ENCODE measurements at places on chromosomes 1 and 21.

DNA sequence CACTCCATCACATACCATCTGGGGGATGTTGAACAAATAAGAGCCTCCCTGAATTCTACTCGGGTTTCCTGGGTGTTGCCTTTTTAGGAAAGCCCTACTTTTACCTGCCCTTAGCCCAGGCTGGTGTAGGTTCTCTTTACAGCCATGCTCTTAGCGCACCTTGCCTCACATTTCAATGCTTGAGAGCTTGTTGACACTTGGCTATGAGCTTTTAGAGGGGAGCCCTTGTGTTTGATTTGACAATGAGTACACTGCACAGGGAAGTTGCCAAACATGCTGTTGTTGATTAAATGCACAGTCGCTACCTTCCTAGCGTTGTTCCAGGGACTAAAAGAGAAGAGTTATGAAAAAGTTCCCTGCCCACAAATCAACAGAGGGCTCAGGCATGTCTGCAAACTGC lies 103.8 kb downstream of the TRABD2B start:
- no peak for DNase-seq

- DNase-seq = no peak
Observed at GRCh38 chr1:7012461-7012924, 227.2 kb downstream of the CAMTA1 start.

- peak; percentile 49 for DNase-seq
Observed at GRCh38 chr1:109687641-109688499, at the start of gene GSTM1. GSTM1 (plus strand) TSS chr1:109687817; CDS start chr1:109687874, 57 bp downstream.

DNA sequence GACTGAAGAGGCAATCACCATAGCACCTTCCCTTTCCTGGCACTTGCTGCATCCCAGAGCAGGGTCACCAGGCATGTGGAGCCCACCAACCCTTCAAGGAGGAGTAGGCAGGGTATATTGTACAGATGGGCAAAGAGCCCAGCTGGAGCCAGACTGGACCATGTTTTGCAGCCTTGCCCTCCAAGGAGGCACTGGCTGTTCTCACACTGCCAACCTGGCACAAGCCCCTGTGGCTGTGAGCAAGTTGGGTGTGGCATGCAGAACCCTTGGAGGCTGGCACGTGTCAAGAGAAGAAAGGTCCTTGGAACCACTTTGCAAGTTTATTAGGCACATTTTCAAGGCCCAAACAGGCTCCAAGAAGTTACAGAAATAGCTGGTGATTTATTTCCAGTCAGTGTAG lies 146.4 kb downstream of the FOXD2 start:
- DNase-seq = no peak

DNA sequence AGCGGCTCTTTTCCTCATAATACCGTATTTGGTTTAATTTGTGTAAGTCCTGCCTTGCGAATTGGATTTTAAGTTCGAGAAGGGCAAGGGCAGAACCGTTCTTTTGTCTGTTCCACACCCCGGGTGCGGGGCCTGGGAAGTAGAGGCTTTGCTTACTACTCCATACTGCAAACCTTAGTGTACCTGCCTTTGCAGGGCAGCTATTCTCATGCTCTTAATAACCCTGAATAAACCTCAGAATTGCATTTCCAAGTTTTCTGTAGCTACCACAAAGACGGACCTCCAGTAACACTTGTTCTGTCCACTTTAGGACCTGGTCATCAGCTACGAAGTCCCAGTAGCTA lies 657 bp upstream of the HNRNPU start:
- DNase-seq = no peak

GRCh38 chr1:63671514-63671913 lies 78.3 kb downstream of the PGM1 start:
- no peak for DNase-seq

DNA sequence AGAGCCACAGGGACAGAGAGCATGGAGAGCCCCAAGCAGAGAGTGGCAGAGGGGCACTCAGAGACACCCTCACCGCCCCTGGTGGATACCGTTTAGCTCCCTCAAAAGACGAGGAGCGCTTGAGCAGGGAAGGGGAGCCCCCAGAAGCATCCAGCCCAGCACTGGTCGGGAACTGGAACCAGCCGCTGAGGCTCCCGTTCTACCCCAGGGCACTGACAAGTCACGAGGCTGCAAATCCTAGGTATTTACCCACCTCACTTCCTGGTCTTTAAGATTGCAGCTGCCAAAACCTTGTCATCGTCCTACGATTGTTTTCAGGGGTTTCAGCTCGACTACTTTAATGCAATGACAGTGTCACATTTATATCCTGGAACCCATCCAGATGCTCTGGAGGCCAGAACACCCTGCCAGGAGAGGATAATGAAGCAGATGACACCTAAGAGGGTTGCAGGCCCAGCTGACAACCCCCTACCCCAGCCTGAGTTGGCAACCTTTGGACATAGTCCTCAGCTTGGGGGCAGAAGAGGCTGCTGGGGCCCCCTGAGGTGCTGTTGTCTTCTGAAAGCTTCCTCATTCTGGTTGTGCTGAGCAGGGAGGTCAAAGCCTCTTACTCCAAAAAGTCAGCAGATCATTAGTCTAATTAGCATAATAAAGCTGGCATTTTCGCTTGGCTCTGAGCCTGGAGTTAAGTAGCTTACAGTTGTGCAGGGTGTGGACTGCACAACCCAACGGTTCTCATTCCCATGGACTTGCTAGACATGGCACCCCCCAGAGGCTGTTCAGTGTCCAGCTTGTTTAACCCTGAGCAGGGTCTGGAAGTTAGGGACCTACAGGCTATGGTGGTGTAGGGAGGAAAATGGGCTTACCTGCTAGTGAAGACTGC lies 20.6 kb upstream of the BACE2 start:
- no peak for DNase-seq

- DNase-seq = no peak
Observed at GRCh38 chr1:47951545-47952235, 45.5 kb downstream of the TRABD2B start.

DNA sequence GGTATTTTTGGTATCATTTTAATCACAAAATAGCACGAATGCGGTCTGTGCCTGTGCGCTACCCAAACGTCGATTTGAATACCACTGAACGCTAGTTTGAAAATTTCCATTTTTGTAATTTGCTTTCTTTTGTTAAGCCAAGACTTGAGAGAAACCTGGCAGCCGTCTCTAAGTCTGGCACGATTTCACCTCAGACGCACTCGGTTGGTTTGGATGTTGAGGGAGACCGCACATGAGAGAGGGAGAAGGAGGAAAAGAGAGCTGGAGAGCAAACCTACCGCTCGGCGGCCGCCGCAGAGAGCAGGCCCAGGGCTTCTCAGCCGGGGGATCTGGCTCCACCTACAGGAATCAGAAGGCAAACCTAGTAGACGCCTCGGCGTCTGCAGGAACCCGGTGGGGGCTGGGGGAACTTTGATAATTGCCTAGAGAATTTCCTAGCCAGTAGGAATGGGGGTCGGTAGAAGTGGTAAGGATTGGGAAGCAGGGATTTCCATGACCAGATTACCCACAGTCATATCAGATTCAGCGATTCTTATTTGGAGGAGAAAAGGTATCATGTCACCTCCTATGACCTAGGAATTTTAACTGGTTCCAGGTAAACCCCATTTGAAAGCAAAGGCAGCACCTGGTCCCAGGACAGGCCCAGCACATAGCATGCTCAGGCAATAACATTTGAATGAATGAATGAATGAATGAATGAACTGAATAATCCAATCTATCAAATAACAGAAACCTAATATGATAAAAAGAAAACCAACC lies 83.2 kb downstream of the TM2D1 start:
- DNase-seq = peak; percentile 69

- no peak for DNase-seq
Observed at GRCh38 chr1:178935610-178936009, 64.7 kb upstream of the ANGPTL1 start.

DNA sequence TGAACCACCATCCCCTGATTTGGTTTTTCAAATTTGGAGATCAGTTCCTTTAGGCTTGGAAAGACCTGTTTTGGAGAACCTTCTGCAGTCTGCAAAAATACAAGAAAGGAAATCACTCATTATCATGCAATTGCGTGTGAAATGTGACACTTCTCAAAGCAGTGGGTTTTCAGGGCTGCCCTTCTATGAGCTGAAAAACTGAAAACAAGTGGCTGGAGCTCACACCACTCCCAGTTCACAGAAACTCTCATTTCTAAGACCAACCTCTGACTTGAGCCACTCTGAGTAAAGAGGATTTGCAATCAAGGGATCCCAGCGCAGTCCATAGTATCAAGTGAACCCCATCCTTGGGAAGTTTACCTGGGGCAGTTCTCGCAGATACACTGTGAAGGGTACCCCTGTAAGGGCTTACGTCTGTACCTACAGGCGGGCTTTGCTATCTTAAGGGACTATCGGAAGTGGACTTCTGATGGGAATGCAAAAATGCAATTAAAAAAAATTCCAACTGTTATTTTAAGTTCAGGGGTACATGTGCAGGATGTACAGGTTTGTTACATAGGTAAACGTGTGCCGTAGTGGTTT lies 12.8 kb downstream of the SH2D1B start:
- DNase-seq = no peak

DNA sequence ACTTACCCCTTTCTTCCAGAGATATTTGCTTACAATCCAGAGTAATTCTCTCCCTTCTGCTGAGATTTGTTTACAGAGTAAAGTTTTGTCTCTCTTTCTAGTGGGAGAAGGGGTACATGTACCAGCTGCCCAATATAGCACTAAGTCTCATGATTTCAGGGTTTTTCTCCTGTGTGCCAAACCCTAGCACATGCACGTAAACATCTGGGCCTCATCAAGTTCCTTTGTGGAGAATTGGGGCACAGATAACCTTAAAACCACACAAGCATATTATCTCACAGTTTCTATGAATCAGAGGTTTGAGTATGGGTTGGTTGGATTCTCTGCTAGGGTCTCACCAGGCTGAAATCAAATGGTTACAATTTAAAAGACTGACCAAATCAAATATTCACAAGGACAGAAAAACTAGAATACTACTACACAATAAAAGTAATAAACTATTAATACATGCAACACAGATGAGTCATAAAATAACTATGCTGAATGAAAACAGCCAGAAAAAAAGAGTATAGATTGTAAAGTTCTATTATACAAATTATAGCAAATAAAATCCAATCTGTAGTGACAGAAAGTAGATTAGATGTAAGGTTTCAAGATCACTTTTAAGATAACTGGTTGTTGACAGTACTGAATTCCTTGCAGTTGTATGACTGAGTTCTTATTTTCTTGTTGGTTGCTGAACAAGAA lies 347.4 kb upstream of the PTBP2 start:
- no peak for DNase-seq

- DNase-seq = no peak
Observed at GRCh38 chr1:239997515-239998311, 94.0 kb upstream of the FMN2 start.

- DNase-seq = peak; percentile 45
Observed at GRCh38 chr1:200991097-200991614, 32.4 kb downstream of the KIF21B start.

DNA sequence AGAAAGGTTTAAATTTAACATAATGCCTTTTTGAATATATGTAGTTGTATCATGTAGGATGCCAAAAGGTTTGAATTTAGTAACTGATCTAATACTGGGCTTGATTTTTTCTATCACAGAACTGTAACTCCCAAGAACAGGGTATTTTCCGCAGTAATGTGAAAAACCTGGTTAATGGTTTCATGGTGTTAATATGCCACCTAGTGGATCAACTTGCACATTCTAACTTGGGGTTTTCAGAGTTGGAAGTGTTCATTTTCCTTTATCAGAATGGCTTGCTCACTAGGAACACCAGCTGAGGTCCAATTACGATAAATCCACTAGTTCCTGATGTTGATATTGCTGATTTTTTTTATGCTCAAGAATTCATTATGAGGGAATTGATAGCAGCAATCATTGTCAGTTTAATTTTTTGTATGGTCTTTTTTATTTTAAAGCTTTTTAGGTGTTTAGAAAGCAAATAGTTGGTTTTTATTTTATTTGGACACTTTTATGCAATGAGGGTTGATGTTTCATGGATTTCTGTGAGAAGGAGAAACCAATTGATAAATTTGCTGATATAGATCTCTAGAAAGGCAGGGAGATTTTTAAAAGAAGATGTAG lies 157.2 kb downstream of the PLA2G4A start:
- no peak for DNase-seq

- DNase-seq = no peak
Observed at GRCh38 chr1:152667648-152668047, 4.5 kb downstream of the LCE2D start.

DNA sequence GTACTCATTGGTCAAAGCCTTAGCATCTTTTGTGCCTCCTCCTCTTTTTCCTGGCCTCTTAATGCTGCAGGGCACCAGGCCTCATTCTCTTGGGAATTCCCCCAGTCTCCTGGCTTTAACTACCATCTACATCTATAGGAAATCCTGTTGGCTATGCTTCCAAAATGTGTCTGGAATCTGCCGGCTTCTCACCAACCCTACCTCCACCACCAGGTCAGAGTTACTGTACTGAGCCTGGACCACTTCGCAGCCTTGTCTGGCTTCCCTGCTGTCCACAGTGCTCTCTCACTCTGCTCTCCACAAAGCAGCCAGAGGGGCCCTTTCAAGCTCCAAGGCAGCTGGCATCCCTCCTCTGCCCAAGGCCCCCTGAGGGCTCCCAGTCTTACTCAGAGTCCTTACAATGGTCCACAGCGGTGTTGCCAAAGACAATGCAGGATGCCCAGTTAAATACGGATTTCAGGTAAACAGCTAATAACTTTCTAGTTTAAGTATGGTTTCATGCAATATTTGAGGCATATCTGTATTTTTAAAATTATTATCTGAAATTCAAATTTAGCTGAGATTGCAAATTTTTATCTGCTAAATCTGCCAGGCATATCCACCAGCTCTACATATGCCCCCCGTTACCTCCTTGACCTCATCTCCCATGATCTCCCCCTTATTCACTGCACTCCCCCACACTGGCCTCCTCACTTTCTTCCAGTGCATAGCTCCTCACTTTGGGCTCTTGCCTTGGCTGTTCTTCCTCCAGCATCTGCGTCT lies 34.5 kb upstream of the FAM163A start:
- no peak for DNase-seq

DNA sequence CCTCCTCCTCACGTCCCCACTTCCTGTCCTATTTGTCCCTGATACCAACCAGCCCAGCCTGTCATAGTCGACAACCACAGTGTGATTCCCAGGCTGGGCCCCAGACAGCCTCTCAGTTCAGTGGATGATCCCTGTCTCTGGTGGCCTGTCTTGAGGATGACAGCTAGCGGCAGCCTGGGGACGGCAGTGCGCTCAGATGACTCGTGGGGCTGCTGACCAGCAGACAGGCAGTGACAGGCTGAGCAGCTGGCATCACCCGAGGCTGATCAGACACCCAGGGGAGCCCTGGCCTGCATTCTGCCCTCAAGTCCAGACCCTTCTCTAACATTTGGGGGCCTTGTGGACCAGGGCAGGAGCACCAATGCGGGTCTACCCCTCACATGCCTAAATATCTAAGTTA lies 21.0 kb downstream of the NKAIN1 start:
- DNase-seq = peak; percentile 31

DNA sequence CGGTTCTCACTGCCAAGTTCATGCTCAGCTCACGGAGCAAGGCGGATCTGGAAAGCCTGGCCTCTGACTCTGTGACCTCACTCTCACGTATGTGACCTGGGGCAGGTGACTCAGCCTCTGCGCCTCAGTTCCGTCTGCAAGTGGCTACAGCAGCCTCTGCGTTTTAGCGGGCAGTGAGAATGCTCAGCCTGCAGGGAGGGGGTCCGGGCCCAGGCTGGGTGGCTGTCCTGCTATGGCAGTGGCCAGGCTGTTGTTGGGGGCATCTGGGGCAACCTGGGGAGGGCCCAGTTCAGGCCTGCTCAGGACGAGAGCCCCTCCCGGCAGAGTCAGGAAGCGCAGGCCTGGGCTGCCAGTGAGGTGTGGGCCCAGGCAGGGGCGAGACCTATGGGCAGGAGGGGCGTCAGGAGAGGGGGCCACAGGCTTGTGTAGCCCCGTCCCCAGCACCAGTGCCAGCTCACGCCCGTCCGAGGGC lies 27.9 kb downstream of the ARHGEF16 start:
- DNase-seq = no peak
